ENCODE measurements at places on chromosomes 3 and 15.

DNA sequence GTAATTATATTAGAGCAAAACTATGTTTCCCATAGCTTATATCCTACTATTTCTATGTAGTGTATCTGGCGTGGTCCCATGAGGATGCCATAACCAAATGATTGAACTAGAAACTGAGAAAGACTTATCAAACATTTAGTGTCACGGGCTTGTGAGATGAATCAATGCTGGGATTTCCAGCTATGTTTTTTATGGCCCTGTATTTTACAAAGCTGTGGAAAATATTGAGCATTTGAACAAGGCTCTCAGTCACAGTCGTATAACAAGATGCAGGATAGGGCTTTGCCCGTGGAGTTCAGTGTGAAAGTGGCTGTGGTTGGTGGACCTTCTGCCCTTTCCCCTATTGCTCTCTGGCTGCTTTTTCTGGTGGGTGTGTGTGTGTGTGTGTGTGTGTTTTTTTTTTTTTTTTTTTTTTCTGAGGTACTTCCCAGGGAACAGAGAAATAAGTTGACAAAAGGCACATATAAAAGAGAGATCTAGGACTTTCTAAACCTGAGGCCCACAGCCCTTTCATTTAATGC lies 60.7 kb downstream of the CACNA1D start:
- no peak for DNase-seq

DNA sequence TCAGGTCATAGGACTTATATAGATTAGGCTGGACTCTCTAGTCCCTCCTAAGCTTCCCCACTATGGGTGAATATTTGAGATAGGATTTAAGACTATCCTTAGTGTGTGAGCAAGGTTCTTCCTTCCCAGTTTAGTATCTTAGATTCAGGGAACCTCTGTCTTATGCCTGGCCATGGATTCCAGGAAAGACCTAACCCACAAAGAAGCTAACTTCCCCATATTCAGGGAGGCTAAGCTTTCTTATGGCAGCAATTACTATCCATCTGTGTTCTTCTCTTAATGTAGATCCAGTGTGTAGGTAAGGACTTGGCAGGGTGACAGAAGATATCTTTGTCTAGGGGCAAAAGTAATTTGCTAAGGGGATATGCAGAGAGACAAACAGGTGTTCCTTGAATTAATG lies 25.5 kb upstream of the PIK3R4 start:
- DNase-seq = no peak

- no peak for DNase-seq
These were observed 308.0 kb upstream of the ATP11B start for GRCh38 chr3:182485301-182485700.

- DNase-seq = no peak
These were observed 37.6 kb downstream of the SPTSSB start for GRCh38 chr3:161333696-161334095.

DNA sequence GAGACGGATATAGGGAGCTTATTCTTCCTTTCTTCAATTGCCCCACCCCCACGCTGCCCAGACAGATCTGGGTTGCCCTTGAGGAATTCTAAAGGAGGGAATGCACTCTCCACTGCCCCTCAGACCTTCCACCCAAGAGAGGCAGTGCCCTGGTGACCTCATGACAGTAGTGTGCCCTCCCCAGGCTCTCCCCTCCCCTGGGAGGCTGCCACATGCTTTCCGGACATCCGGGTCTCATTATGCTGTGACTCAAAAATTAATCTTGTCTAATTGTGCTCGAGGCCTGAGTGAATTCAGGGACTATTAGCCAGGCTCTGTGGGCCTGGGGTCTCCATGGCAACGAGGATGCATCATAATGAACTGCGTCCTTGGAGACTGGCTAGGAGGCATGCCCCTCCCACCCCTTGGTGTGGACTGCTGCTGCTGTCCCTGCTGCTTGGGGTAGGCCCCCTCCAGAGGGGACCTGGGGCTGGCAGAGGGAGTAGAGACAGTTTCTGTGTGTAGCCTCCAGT lies 20.8 kb downstream of the CORO2B start:
- DNase-seq = no peak

Measured in HuH-7 (cell line).